ENCODE measurements at places on chromosomes 2 and 18. TPM values are rescaled to one million over a fixed set of nuclear protein-coding genes. Genes with fewer than 3 reads are reported as not detected.

The SP140 gene
- total RNA-seq = 1.1 TPM

The FOXD4L1 gene
- 0.03 TPM for total RNA-seq

- no peak for DNase-seq
These were observed 66.8 kb downstream of the LINC00305 start for GRCh38 chr18:64082054-64082453.

GRCh38 chr18:14124689-14125088 is 7.5 kb downstream of the ZNF519 start:
- no peak for DNase-seq

DNA sequence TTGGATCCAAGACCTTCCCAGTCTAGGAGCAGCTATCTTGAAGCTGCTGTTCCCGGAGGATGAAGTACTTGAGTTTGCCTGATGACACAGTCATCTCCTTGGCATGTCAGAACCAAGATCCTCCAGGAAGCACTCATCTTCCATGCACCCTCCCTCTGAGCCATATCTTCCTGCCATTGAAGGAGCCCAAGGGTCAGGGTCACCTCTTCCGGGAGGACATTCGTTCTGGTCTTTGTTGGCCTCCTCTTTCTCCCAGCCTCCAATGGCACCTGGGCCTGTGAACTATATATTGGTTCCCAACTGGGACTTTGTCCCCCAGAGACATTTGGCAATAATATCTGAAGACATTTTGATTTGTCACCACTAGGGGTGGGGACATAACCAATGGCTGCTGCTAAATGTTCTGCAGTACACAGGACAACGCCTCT is 4.2 kb upstream of the MYO7B start:
- DNase-seq = peak; percentile 41

Data from foreskin keratinocyte (primary cell).